Fibroblast of gingiva (primary cell): ENCODE measurements at places on chromosomes 5 and 9.
A peak's percentile ranks its signal among the peaks of the same experiment; 100 is the strongest.

DNA sequence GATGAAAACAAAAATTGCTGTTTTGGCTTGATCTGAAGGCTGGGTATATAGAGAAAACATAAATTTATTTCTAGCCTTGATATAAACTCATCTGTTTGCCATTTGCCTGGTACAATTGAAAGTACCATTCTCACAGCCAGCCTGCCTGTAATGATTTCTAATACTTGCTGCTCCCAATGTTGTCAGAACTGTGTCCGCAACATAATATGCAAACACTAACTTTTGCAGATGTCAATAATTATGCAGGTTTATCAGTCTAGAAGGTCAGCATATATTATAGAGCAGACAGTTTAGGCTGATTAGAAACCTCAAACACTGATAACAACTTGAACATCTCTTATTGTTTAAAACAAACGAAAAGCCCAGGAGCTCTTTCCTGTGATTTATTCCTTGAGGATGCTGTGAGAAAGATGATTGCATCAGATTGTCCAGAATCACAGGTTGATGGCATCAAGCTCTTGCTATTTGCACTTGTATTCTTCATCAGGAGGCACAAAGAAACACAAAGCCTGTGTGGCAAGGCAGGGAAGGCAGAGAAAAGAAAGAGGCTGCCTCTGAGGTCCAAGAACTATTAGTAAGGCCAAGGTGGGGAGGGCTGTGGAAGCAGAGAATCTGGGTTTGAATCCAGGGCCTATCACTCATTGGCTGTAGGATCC, 21.4 kb upstream of the HMHB1 start:
- no peak for DNase-seq

GRCh38 chr5:132363431-132364112, 5.9 kb upstream of the SLC22A5 start:
- DNase-seq: peak; percentile 88

- DNase-seq: no peak
Observed at GRCh38 chr9:138049085-138049778, 171.7 kb downstream of the CACNA1B start.

DNA sequence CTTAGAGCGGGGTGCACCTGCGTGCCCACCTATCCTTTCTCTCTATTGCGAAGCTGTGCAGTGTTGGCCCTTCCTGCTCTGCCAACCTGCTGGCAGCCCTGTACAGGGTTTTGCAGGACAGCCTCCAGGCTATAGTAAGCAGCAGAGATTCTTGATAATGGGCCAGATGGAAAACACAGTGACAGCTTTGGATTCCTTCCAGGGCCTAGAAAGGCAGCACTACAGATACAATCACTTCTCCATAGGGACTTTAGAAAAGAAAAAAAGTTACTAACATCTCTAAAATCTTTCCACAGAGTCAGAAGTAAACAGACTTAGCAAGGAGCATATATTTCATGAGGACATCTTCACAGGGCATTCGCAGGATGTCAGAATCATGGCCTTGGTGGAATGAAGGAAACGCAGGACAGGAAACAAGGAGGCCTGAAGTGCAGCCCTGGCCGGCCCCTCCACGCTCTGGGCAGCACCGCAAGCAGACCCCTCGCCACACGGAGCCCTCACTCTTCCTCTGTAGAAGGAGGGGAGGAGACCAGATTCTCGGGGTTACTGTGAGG, 172.1 kb upstream of the GAS1 start:
- peak; percentile 93 for DNase-seq

GRCh38 chr5:54579591-54580295, 62.2 kb downstream of the SNX18 start:
- no peak for DNase-seq
